ENCODE measurements at places on chromosomes 3 and 15.

DNA sequence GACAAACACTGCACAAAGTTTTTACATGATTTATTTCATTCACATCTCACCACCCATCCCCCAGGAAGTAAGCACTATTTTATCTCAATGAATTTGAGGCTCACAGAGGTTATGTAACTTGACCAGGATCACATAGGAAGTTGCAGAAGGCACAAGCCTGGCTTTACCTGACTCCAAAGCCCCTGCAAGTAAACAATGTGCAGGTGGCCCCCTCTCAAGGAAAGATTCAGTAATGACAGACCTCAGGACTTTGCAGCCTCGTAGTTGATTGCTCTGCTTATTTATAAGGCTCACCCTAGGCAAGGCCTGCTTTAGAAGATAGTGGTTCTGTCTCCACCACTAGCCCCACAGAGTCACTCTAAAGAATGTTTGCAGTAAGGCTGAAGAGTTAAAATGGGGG lies 79.8 kb upstream of the MDFIC2 start:
- DNase-seq = no peak

- DNase-seq = no peak
These were observed 127.9 kb downstream of the MITF start for GRCh38 chr3:69866988-69867720.

DNA sequence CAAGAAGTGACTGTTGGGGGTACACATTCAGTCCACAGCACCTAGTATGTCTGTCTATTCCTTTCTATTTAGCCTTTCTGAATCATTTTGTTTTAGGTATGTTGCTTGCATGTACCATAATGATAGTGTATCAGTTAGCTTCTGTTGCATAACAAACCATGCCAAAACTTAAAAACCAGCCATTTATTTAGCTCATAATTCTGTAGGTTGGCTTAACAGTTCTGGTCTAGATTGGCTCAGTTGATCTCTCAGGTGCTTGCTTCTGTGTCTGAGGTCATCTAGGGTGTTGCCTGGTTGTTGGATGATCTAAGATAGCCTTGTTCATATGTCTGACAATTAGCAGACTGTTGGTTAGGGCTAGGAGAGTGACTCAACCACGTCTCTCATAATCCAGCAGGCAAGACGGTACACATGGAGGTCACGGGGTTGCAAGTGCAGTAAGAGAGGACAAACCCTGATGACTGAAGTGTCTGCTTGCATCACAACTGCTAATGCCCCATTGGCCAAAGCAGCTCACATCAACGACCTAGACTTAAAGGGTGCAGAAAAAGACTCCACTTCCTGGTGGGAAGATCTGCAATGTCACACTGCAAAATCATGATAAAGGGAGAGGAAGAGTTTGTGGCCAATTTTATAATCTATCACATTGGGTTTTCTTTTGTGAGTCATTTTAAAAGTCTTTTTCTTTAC lies 6.8 kb upstream of the PDCD6IP start:
- no peak for DNase-seq

DNA sequence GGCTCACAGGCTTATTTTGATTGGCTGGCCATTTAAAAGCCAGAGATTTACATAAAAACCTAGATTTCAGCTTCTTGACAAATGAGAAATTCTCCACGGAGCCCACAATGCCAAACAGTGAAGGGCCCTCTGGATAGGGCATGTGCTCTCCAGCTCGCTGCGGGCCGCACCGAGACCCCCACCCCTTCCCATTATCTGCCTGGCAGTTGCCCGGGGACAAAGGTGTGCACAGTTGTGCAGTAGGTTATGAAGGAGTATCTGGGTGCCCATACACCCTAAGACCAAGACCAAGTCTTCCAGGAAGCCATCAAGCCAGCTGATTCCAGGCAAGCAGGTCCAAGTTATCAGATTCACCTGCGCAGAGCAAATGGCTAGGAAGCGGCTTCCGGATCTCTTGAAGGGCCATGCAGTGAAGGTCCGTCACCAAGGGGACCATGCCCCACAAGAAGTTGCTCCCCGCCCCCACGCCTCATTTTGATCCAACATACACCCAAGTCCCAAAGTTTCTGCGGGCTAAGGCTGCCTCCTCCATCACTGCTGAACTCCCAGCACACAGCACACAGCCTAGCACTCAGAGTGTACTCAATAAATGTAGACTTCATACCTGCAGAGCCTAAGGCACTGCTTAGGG lies 1.3 kb downstream of the MRPS25 start:
- DNase-seq = no peak

DNA sequence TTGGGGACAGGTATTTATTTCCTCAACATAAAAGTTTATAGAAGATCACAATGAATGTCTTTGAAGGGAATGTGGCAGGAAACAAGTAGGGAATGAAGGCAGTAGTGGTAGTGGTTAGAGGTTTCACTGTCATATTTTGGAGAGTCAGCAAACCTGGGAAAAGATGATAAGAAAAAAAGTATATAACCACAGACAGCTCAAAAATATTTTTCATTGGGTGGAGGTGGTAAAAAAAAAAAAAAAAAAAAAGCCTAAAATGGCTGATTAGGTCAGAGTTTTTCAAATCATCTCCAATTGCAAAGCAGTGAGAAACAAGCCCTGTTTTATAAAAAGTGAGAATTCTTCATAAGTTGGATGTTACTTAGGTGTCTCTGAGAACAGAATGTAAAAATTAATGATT lies 400.0 kb downstream of the LSAMP start:
- DNase-seq = no peak

GRCh38 chr3:147410526-147411237 lies 1.5 kb downstream of the ZIC1 start:
- no peak for DNase-seq

DNA sequence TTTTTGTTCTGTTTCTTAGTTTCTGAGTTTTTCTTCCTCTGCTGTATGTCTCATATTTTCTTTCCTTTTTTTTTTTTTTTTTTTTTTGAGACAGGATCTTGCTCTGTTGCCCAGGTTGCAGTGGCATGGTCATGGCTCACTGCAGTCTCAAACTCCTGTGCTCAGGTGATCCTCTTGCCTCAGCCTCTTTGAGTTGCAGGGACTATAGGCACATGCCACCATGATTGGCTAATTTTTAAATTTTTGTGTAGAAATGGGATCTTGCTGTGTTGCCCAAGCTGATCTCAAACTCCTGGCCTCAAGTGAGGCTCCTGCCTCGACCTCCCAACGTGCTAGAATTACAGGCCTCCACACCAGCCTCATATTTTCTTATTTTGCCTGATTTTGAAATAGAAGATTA lies 51.9 kb downstream of the CTDSPL2 start:
- DNase-seq = no peak

GRCh38 chr3:37673401-37673800 lies 188.3 kb upstream of the CTDSPL start:
- DNase-seq = no peak

DNA sequence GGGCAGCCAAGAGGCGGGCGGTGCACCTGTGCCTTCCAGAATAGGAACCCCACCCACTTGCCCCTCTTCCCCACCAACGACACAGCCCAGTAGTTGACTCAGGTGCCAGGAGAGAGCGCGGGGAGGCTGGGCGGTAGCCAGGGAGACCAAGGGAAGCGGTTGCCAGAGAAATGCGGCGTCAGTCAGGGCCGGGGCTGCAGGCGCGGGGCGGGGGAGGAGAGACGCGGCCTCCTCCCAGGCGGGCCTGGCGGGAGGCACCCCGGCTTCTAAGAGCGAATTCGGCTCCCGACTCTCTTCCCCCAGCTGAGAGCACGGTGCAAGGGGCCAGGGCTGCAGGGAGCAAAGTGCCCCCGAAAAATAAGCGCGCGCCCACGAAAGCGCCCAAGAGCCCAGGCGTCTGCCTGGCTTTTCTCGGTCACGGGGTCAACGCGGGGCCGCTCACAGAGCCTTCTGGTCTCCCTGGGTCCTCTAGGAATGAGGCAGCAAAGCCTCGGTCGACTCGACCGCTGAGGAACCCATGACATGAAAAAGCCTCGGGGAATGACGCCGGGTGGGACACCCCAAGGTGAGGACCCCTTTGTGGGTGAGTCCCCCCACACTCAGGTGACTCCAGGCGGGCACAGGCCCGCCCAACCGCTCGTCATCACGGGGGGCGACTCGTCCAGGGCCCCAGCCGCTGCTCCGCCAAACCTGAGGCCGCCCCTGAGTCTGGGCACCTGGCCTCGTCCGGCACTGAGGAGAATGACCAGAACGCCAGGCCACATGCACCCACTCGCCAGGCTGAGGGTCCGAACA lies 716 bp downstream of the CPEB1 start:
- DNase-seq = no peak

DNA sequence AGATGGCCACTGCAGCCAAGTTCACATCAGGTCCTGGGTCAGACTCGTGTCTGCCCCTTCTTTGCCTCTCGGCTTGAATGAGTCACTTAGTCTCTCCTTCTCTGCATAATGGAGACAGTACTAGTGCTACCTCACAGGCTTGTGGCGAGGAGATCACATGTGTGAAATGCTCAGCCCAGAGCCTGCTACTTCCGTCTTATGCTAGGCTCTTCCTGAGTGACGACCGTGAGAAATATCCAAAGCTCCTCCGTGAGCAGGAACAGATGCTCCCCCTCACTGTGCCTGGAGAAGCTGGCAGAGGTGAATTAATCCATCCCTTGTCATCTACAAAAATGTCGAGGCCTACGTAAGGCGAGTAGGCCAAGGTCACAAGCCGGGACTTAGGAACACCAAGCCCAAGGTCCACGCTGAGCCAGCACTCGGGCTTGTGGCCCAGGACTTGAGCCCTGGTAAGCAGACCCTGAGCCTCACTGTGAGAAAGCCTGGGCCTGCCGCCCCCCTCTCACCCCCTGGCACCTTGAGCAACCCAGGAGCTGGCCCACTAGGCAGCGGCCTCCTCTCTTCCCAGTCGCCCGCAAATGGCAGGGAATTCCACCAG lies 17.9 kb downstream of the PAK6 start:
- DNase-seq = no peak

DNA sequence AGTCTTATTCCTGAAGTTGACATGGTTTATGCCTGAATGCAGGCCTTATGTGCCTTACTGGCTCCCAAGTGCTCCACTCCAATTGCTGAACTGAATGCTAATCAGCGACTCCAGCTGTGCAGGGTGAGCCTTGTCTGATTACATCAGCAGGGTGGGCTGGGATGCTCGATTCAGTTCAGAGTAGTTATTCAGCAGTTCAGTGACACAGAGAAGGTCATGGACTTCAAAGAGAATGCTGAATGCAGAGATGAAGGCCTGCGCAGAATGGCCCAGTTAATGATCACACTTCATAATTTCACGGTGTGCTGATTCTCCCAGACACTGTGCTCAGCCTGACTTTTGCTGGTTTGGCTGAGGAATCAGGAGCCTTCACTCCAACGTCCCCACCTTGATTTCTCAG lies 63.6 kb downstream of the CLDN1 start:
- DNase-seq = no peak

- no peak for DNase-seq
These were observed 91.7 kb upstream of the MITF start for GRCh38 chr3:69647511-69648110.
